ENCODE measurements at places on chromosomes 7 and 10. TPM values are rescaled to one million over a fixed set of nuclear protein-coding genes. Genes with fewer than 3 reads are reported as not detected.

DNA sequence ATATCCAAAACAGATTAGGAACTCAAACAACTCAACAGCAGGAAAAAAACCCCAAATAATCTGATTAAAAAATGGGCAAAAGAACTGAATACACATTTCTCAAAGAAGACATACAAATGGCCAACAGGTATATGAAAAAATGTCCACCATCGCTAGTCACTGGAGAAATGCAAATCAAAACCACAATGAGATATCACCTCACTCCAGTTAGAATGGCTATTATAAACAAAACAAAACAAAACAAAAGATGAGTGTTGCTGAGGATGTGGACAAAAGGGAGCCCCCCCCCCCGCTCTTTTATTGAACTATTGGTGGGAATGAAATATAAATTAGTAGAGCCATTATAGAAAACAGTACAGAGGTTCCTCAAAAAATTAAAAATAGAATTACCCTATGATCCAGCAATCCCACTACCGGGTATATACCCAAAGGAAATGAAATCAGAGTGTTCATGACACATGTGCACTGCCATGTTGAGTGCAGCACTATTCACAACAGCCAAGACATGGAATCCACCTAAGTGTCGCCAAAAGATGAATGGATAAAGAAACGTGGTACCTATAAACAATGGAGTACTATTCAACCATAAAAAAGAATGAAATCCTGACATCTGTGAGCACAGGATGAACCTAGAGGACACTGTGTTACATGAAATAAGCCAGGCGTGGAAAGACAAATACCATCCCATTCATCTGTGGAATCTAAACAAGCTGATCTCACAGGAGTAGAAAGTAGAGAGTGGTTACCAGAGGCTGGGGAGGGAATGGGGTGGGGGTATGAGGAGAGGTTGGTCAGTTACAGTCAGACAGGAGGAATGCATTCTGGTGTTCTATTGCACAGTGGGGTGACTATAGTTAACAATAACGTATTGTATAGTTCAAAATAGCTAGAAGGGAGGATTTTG, 78.1 kb upstream of the RHEB start:
- DNase-seq: no peak

Gene NUP205
- total RNA-seq: 84.8 TPM

Gene TFR2
- total RNA-seq: 9.1 TPM

Gene FAM53B
- total RNA-seq: 29.8 TPM

Gene SYNPO2L
- total RNA-seq: not detected
